A673 (cell line): ENCODE measurements at places on chromosomes 16 and 17. TPM values are rescaled to one million over a fixed set of nuclear protein-coding genes. Genes with fewer than 3 reads are reported as not detected.

Gene CACNG1
- total RNA-seq: not detected in 2 replicates

Gene ACSM2A
- not detected in 2 replicates for total RNA-seq

Gene CNGB1
- not detected in 2 replicates for total RNA-seq

GRCh38 chr17:22273308-22273707 is 581.0 kb downstream of the KCNJ18 start:
- no peak overlapping the region for H3K27ac ChIP-seq
- H3K4me3 ChIP-seq: no peak overlapping the region
- H3K27me3 ChIP-seq: no peaks in the 10 kb centered on the region
- H3K4me1 ChIP-seq: no peaks in the 10 kb centered on the region
- DNase-seq: no peak

DNA sequence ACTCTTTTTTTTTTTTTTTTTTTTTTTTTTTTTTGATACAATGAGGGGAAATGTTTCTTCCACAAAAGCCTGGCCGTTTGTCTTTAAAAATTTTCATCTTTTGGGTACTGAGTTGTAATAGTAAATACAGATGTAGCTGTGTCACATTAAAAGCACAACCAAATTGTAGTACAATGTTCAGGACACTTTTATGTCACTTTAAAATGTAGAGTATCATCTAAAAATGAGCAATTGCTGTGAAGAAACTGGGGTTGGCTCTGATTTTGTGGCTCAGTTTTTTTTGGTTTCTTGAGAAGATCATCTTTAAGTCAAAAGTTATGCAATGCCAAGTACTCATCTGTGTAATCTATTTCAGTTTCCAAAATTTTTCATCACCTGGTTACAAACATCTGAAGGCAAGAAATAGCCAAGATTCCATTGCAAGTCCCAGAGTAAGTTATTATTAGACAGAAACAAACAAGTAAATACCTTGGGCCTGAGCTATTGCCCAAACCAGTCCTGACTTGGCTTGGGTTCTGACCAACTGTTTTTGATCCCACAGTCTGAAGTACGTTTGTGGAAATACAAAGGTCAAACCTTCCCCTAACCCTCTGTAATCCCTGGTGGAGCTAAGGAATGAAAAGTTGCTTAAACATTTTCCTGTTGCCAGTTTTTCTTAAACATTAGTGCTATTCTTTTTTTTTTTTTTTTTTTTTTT is 717.2 kb downstream of the WWOX start:
- no peaks in the 10 kb centered on the region for H3K27me3 ChIP-seq
- DNase-seq: no peak
- no peaks in the 10 kb centered on the region for H3K4me1 ChIP-seq
- H3K4me3 ChIP-seq: no peak overlapping the region

GRCh38 chr17:61981323-61981722 is 53.5 kb upstream of the INTS2 start:
- no peak overlapping the region for H3K4me3 ChIP-seq
- peaks cover 60% of the 10 kb centered on the region for H3K36me3 ChIP-seq
- no peaks in the 10 kb centered on the region for H3K27me3 ChIP-seq
- DNase-seq: no peak
- no peak overlapping the region for H3K27ac ChIP-seq
- no peaks in the 10 kb centered on the region for H3K4me1 ChIP-seq

- DNase-seq: peak; percentile 94
- peak within 1 kb of the TSS; percentile 86 for H3K27ac ChIP-seq
- H3K4me3 ChIP-seq: peak within 1 kb of the TSS; percentile 83
- peaks cover 17% of the 10 kb centered on the region for H3K4me1 ChIP-seq
- H3K27me3 ChIP-seq: no peaks in the 10 kb centered on the region
These were observed at the start of gene GPS2 for GRCh38 chr17:7314719-7315569. Gene GPS2, minus strand, starts transcription at chr17:7315360. Its CDS starts 308 bp downstream, at chr17:7315052.

GRCh38 chr17:13793951-13794350 is 192.2 kb upstream of the HS3ST3A1 start:
- no peak overlapping the region for H3K27ac ChIP-seq
- no peaks in the 10 kb centered on the region for H3K4me1 ChIP-seq
- no peaks in the 10 kb centered on the region for H3K36me3 ChIP-seq

DNA sequence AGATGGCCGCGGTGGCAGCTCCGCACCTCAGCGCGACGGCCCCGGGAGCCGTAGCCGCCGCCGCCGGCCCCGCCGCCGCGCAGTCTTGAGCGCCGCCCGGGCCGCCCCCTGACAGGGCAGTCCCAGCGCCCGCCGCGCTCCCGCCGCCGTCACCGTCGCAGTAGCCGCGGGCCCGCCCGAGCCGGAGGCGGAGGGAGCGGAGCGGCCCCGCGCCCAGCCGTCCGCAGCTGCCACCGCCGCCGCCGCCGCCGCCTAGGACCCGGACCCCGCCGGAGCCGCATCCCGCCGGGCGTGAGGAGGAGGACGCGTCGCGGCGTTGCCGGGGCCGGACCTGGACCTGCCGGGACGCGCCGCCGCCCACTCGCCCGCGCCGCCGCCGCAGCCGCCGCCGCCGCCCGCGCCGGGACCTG is 218 bp downstream of the TNRC6C start:
- peaks cover 37% of the 10 kb centered on the region for H3K27me3 ChIP-seq
- no peak for DNase-seq
- H3K36me3 ChIP-seq: no peaks in the 10 kb centered on the region
- peak overlapping the region; percentile 73 for H3K4me3 ChIP-seq

- H3K36me3 ChIP-seq: no peaks in the 10 kb centered on the region
- no peak overlapping the region for H3K4me3 ChIP-seq
- DNase-seq: no peak
These were observed 166.9 kb downstream of the C16orf95 start for GRCh38 chr16:87150262-87150661.
